ENCODE measurements at places on chromosomes 2 and 18.
A peak's percentile ranks its signal among the peaks of the same experiment; 100 is the strongest.

GRCh38 chr2:197011801-197012641 is 85.5 kb upstream of the PGAP1 start:
- DNase-seq: peak; percentile 66

DNA sequence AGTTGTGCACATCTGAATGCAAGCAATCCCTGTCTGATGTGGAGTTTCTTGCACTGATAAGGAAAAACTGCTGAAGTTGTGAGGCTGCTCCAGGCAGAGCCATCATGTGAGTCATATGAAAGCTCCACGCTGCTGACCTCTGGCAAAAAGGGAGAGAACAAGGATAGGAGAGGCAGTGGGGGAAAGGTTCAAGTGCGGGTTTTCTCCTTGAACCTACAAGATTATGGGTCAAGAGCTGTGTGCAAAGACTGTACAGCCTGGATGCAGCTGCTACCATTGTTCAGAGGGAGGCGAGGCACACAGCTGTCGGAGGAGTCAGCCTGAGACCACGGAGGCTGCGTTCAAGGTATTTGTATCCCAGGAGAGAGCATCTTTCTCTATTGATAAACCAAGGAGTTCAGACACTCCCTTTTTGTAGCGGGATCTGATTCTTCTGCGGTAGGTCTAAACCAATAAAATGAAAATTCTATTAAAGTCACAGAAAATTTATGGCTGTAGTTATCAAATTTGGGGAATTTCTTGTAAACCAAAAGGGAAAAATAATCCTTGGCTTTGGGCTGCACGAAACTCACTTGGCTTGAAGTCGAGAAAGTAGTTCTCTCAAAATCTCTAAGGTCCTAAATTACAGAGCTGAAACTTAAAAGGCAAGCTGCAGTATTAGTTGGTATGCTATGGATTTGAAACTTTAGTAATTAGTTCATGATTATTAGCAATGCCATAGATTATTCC is at the start of gene CDK15:
Gene CDK15, plus strand, starts transcription at position 96 of the 729 bp plus-strand sequence. Its CDS starts 128 bp downstream, at position 224.
- DNase-seq: no peak

- no peak for DNase-seq
These were observed 19.0 kb downstream of the BIN1 start for GRCh38 chr2:127087791-127088495.

- DNase-seq: no peak
These were observed 61.0 kb downstream of the BIN1 start for GRCh38 chr2:127045792-127046501.

- no peak for DNase-seq
These were observed 107.4 kb upstream of the LRRTM4 start for GRCh38 chr2:77629539-77629938.

DNA sequence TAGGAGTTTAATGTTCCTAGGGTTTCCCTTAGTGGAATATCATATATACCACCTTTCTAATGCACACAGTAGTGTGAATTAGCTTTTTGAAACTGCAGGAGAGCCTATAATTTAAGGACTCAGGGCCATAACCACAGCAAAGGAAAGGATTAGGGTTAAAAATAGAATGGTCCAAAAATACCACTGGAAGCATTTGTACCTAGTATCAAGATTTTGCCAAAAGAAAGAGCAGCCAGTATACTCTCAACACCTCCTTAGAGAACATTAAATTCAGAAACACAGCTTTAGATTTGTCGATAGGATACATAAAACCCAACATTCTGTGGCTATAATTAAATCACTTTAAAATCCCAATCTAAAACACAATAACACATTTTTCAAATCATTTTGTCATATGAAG is 634.9 kb downstream of the EPHA4 start:
- DNase-seq: no peak

DNA sequence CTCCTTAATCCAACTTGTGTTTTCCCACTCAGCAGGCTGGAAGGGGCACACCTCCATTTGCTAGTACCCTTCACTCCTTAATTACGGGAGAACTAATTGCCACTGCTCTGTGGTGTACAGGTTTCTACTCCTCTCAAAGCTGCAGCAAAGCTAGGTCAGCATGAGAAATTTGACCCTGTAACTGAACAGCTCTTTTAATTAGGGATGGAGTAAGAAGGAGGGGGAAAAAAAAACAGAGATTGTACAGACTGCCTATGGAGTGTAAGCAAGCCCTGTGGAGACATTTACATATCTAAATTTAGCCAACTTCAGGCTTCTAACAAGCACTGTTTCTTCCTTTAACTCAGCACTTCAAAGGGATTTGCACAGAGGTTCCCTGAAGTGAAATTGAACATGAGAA is 629.7 kb upstream of the SETBP1 start:
- no peak for DNase-seq

GRCh38 chr2:25247792-25248512 is 79.6 kb upstream of the POMC start:
- DNase-seq: no peak

DNA sequence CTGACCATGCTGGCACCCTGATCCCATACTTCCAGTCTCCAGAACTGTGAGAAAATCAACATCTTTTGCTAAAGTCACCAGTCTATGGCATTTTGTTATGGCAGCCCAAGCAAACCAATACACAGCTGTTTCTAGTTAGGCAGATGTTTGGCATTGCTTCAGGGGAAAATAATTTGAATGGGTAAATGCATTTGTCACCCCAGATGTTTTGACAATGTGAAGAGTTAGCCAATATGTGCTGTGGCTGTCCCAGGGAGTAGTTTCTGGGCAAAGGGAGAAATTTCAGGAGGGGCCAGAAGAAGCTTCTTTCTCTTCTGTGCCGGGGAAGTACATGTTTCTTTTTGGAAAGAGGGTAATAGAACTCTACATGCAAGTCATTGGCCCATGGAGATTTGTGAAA is 619.0 kb downstream of the SLC4A3 start:
- no peak for DNase-seq

GRCh38 chr2:208142925-208143799 is 2.8 kb downstream of the CRYGB start:
- no peak for DNase-seq

DNA sequence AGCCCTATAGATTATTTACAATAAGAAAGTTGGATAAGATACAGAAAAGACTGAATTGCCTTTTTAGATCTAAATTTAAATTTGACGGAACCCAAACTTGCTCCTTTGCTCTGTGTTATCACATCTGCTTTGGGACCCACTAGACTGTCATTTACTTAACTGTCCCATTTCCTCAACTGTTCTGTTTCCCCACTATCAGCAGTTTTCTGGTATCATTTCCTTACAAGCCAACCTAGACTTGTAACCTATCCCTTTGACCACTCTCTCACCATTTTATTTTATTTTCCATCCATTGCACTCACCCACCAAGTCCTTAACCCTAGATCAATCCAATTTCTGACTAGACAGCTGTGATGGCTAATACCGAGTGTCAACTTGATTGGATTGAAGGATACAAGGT is 38.6 kb upstream of the CD28 start:
- no peak for DNase-seq

DNA sequence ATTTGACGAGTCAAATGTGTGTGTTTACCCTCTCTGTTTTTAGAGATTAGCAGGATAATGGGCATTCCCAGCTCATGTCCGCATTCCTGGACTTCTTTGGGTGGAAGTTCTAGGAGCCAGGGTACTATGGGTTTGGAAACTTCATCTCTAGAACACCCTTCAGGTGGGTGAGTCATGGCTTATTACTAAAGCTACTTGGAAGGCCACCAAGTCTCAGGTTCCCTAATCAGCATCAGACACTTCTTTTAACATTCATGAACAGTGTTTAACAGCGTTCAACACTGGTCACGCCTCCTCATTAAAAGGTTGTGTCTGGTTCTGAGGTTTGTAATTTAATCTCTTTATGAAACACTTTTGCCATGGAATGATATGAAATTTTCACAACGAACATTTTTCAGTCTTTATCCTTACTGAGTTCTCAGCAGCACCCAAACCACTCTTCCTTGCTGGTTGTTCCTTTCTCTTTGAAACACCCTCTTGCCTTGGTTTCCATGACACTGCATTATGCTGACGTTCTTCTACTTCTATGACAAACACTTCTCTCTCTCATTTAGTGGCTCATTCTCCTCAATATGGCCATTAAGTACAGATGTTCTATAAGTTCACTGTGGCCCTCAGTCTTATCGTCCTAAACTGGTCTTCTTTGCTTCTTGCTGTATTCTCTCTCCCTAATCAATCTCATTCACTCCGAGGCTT is 49.3 kb downstream of the MMADHC start:
- DNase-seq: no peak

DNA sequence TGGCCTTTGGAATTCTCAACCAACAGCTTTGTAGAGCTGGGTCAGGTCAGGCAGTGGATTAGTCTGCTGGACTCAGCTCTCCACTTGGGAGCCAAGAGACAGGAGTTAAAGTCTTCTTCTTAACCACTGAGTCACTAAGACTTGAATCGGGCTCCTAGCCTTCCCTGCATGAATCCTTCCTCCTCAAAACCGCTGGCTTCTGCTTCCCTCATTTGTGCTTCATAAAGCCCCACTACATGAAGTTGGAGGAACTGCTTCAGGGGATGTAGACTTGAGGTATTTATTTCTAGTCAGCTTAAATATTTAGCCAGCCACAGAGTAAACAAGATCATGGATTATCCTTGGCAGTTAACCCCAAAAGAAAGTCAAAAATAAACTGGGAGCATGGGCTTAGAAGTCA is 536.3 kb upstream of the TNP1 start:
- no peak for DNase-seq

DNA sequence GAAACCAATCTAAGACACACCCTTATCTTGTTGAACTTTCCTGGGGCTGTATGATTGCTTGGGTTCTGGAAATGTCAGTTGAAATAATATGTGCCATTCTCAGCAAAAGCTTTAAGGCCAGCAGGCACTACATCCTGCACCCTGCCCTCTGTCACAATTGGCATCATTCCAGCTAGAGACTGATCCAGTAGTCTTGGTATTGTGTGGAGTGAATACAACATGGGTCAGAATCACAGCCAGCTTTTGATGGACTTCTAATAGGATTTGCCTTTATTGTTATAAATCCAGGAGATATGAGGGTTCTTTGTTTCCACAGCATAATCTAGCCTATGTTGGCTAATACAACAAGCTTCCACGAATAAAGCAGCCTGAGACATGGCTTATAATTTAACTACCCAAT is 617.0 kb upstream of the CDH2 start:
- DNase-seq: no peak

GRCh38 chr2:228675091-228675490 is 493.6 kb upstream of the SPHKAP start:
- DNase-seq: no peak

DNA sequence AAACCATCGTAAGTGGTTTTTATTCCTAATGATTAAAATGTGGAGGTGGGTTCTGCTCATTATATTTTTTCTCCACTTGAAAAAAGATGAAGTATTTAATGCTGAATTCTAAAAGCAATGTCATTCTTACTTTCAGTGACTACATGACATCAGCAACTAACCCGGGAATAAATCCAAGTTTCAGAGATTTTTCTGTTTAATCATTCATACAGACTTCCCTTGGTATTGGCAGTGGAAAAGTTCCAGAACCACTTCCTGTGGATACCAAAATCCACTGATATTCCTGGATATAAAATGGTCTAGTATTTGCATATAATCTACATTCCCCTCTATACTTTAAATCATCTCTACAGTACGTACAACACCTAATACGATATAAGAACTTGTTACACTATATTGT is 128.6 kb downstream of the ZNF532 start:
- DNase-seq: no peak

- DNase-seq: no peak
These were observed 147.0 kb upstream of the PELI1 start for GRCh38 chr2:64291181-64291580.

DNA sequence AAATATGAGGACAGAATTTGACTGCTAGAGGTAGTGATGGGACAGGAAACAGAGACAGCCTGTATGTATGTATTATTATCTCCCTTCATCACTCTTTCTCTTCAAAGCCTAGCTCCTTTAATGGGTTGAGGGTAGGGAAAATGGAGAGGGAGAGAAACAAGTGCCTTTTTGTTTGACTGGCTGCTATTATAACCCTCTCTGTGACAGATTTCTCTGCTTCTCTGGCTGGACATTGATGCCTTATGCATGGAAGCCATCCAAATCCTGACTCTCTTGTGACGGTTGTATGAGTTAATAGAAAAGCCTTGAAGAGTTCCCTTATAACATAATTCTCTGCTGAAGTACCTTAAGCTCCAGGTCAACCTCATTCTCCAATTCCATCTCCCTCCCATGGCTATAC is 118.5 kb upstream of the COL5A2 start:
- DNase-seq: no peak

GRCh38 chr2:121074293-121074932 is 210.6 kb downstream of the TFCP2L1 start:
- DNase-seq: no peak

DNA sequence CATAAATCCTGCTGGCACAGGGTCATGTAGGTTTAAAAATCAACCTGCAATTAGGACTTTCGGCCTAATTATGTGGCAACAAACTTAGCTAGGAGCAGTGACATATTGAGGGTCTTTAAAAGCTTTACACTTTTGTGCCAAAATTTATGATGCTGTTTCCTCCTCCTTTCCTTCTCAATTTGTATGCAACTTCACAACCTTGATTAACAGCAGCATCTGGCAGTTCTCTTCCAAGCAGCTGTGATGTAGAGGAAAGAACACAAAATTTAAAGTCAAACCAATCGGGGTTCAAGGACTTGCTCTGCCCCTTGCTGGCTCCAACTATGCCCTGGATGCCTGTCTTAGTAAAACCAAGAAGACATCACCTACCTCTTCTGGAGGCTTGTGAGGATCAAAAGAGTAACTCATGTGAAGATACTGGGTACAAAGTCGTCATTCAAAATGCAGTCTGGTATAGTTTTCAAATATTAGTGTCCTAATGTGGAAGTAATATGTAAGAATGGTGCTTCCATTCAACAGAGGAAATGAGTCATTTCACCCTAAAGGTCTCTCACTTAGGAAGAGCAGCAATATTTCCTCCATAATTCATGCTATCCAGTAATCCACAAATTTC is 94.7 kb downstream of the ANKRD44 start:
- peak; percentile 53 for DNase-seq

GRCh38 chr2:149489452-149489851 is 98.1 kb downstream of the MMADHC start:
- no peak for DNase-seq

GRCh38 chr2:74499940-74500577 is 656 bp upstream of the LBX2 start:
- DNase-seq: no peak

DNA sequence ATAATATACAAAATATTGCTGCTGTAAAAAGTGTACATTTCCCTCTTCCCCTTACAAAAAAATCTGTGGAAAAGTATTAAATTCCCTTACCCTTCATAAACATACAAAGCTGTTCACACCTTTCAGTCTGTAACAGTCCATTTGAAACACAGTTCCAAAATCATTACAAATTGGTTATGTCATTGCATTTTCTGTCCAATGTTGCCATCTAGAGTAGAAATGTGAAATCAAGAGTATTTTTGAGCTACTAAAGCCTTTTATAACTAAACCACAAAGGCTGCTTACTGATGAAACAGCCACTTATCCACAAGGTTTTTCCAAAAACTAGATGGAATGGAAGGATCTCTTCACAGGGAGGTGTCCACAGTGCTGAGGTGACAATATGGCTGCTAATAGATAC is 72.5 kb downstream of the SS18 start:
- DNase-seq: no peak

GRCh38 chr18:63181706-63182309 is 137.8 kb downstream of the BCL2 start:
- no peak for DNase-seq
